Stimulated activated CD4-positive, alpha-beta T cell treated with anti-CD3 and anti-CD28 coated beads, Interleukin-1b, Interleukin-23, amount 100 ng/mL, for 48 hours (primary cell): ENCODE measurements at places on chromosomes 6 and 20.

DNA sequence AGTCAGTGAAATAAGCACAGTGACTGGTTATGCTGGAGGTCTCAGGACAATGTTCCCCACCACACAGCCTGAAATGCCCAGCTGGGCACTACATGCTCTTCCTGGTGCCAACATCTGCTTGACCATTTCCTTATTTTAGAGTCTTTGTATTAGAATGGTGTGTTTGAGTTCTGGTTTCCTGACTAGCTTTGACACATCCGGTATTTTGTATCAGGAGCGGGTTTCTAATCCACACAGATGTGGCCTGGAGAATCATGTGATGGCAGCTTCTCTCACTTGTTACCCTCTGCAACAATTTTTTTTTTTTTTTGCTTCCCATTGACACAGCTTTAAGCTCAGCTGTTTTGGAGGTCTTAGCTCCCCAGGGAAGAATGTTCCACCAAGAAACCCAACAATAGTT, 164.5 kb upstream of the CST7 start:
- no peak for DNase-seq

GRCh38 chr20:23920408-23921325, 41.1 kb upstream of the CST5 start:
- DNase-seq = no peak

GRCh38 chr20:14342918-14343317, 5.5 kb upstream of the FLRT3 start:
- no peak for DNase-seq

DNA sequence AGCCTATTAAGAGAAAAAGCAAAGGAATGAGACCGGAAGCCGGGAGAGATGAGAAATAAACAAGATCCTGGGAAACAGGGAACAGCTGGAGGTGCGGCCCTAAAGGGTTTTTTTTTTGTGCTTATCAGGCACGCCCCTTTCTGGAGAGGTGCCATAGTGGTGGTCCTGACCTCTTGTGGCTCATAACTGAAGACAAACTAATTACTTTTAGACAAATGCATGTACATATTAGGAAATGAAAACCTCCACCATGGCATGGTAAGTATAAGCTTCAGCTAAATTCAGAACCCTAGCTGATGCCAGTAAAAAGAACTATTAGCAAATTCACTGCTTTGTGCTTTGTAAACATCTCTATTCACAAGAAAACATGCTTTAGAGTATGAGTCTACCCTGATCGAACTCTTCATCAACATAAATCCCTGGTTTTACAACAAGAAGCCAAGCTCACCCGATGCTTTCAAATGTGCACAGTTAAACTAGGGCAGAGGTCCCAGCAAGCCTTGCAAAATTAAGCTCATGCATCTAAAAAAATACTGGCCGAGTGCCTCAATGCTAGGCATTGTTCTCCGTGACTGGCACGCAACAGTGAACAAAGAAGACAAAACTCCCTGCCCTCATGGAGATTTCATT, 96.4 kb upstream of the MRPS10 start:
- DNase-seq = no peak

DNA sequence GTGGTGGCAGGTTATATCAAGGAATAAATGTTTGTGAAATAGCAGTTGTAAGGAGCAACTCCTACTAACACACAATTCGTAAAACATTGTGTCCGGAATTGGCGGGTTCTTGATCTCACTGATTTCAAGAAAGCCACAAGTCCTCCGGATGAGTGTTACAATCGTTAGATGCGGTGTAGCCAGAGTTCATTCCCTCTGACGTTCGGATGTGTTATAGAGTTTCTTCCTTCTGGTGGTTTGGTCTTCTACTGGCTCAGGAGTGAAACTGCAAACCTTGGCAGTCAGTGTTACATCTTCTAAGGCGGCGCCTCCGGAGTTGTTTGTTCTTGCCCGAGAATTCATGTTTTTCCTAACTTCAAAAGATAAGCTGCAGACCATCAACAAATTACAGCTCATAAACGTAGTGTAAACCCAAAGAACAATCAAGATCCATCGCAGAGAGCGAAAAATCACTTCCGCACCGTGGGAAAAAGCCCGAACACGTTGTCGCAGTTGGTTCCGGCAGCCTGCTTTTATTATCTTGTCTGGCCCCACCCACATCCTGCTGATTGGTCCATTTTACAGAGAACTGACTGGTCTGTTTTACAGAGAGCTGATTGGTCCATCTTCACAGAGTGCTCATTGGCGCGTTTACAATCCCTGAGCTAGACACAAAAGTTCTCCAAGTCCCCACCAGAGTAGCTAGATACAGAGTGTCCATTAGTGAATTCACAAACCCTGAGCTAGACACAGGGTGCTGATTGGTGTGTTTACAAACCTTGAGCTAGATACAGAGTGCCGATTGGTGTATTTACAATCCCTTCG, 58.2 kb downstream of the TRIM27 start:
- DNase-seq = peak; percentile 81

DNA sequence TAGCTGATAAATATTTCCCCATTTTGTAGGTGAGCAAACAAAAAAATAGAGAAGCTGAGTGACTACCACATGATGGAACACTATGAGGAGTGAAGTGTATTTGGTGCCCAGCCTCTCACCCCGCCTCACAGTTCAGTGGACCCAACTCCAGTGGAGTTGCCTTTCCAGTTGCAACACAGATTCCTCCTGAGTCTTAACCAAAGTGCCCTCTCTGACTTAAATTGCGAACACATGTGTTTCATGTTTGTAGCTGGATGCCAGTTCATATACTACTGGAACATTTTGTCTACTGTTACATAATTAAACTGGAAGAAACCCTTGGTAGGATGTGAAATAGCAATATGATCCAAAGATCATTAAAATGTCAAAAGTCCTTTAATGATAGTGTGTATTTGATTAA, 448.9 kb downstream of the COL12A1 start:
- no peak for DNase-seq

- no peak for DNase-seq
These were observed 36.9 kb downstream of the LBP start for GRCh38 chr20:38383147-38383546.

DNA sequence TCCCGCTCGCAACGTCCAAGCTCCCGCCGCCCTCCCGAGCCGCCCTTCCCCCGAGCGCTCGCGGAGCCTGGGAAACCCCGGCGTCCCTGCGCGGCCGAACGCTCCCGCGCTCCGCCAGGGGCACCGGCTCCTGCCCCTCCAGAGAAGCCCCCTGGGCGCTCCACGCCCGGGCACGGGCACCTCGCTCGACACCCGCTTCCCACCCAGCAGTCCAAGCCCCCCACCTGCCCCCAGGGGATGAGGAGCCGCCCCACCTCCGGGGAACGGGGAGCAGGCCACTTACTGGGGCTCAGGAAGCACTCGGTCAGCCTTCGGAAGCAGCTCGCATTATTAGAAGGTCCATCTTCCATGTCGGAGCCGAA, 1.4 kb downstream of the PDE10A start:
- DNase-seq = no peak

DNA sequence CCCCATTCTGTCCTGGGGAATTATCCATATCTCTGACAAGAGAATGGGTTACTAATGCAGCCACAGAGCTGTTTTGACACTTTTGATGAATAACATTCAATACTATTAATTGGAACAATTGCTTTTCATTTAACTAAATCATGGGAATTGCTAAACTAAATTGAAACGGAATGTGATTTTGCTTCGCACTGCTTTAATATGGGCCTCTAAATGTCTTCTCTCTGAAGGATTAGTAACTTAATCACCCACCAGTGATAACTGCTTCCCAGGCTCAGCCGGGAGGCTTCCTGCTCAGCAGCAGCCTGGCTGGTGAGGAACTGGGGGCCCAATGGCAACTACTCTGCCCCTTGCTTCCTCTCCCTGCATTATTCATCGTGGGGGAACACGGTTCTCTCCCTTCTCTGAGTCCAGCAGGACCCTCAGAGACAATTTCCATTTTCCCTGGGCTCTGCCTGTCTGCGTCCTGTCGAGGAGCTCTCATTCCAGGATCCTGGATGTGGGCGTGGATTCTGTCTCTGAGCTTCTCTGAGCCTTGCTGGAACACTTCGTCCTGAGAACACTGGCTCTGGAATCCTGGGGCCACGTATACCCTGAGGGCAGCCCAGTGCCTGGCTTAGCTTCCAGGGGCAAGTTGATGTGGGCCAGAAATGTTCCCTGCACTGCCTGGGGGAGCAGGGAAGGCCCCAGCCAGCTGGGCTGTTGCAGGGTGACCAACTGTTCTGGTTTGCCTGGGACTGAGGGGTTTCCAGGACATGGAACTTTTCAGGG, 308.9 kb downstream of the DHX35 start:
- no peak for DNase-seq

- no peak for DNase-seq
These were observed 24.0 kb downstream of the FRMD1 start for GRCh38 chr6:168054765-168055560.

DNA sequence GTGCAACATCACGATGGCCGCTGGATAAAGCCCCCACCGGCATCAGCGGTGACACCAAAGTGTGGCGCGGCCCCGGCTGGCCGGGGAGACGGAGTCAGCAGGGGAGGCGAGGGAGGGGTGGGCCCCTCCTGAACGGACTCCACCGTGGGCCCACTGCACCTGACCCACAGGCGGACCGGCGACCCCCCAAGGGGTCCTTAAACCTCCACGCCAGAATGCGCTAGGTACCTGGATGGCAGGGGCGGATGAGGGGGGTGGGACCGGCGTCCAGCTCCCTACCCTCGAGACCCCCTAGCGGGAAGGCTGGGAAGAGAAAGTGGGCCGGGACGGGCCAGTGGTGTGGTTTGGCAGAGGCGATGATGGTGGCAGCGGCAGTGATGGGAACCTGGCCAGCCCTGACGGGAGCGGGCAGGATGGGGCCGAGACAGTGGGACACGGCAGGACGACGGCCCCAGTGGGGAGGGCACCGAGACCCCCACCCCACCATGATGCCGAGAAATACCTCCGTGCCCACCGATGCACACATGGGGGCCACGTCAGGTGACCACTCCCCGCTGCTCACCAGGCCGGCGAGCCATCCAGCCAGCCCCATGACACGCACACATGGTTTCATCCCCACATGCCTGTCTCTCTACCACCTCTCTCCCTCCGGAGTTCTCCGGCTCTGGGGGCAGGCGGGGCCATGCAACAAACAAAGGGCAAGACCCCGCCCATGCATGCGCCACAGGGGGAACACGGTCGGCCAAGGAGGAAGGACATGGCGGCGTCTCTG, 771.9 kb upstream of the DEFB115 start:
- DNase-seq = no peak

DNA sequence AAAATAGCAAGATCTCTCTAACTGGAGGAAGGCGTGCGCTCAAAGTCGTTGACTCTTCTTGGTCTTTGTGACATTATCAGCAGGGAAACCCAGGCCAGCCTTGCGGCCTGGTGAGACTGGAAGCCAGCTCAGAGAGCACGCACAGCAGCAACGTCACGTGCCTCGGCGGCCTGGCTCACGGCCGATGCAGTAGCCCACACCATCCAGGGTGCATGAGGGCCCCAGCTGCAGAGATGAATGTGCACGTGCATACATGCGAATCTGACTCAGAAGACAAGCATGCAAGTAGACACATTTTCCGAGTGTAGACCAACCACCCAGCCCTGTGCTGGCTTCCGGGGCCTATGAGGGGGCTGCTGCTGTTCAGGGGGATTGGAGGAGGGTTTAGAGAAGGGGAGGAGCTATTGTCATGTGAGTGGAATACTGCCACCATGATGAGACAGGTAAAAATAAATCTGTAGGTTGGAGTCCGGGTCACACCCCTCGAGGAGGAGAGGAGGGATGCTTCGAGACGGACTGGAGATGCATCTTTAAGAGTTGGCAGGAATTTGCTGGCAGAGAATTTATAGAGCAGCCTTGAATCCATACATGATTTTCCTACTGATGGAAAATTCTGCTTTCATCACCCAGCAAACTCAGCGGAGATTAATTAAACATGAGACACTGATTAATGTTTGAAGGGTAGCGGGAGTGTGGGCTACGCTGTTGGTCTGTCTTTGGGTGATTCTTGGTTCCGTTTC, 388.2 kb downstream of the CDH4 start:
- no peak for DNase-seq

GRCh38 chr6:56746767-56747504, 104.2 kb upstream of the DST start:
- no peak for DNase-seq

DNA sequence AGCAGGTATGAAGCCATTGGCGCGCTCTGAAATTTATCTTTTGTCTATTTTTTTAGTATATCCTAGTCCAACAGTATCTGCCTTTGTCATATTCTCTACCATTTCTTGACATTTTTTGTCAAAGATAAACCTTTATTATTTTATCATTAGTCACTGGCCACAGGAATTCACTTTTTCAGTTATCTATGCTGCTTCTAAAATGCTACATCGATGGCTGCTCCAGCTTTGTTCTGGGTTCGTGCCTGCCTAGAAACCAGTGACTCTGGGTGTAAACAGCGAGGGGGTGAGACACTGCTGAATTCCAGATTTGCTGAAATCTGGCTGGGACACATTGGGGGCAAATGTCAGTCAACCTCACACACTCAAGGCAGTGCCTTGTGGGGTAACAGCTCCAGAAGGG, 193.4 kb downstream of the CDC5L start:
- no peak for DNase-seq

DNA sequence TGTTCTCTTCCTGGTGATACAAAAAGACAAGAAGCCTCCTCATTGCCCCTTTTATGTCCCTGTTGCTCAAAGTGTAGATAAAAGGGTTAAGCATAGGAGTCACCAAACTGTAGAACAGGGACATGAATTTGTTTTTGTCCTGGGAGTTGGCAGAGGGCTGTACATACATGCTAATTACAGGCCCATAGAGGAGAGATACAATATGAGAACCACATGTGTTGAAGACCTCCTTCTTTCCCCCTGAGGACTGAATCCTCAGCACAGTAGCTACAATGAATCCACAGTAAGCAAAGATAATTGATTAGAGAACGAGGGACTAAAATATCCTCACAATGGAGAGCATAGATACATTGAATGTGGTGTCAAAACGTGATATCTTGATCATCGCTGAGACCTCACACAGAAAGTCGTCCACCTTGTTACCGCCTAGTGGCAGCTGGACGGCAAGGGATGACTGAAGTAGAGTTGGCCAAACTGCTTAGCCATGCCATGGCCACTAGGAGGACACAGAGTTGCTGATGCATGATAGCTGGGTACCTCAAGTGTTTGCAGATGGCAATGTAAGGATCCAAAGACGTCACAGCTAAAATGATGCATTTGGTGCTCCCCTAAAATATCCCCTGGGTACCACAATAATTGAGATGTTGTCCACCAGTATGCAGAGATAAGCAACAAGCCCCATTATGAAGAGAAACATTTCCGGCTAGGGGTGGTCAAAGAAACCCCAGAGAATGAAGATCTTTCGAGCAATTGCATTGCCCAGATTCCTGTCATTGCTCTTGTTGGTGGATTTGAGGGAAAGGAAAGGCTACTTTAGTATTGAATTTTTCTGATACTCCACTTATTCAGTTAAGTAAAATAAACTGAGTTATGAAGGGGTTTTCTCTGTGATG, 15.0 kb downstream of the OR2B3 start:
- peak; percentile 2 for DNase-seq

- no peak for DNase-seq
These were observed 34.6 kb downstream of the TOX2 start for GRCh38 chr20:43949248-43949647.
